Activated naive CD8-positive, alpha-beta T cell treated with anti-CD3 and anti-CD28 coated beads for 36 hours (primary cell): ENCODE measurements at places on chromosomes 16 and 17. TPM values are rescaled to one million over a fixed set of nuclear protein-coding genes. Genes with fewer than 3 reads are reported as not detected.

DNA sequence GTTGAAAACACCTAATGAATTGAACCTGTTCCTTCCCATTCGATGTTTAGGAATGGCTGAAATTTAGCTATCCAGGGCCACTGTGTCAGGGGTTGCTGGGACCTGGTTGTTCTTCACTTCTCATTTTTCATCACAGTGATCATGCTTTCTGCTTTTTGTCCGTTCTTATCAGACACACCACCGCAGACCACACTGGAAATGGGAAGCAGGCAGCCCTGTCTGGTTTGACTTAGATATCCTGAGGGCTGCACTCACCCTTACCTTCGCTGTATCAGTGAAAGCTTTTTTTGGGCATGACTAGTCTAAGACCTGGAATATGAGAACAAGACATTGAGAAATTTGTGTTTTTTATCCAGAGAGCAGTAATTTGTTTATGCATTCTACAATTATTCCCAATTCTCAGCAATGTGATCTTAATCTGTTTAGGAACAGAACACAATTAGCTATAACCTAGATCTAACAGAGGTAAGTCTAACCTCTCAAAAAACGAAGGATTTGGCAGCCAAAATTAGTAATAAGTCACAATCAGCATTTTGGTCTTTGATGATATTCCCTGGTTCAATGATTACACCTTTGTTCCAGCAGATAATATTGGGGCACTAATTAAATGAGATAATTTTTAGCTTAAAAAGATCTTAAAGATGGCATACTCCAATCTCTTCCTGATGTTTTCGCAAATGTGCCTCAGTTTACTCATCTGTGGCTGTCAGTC lies 126.0 kb upstream of the GOT2 start:
- no peaks in the 10 kb centered on the region for H3K4me1 ChIP-seq
- H3K27me3 ChIP-seq, result peaks cover 3% of the 10 kb centered on the region
- no peak overlapping the region for H3K4me3 ChIP-seq
- DNase-seq, result no peak

DNA sequence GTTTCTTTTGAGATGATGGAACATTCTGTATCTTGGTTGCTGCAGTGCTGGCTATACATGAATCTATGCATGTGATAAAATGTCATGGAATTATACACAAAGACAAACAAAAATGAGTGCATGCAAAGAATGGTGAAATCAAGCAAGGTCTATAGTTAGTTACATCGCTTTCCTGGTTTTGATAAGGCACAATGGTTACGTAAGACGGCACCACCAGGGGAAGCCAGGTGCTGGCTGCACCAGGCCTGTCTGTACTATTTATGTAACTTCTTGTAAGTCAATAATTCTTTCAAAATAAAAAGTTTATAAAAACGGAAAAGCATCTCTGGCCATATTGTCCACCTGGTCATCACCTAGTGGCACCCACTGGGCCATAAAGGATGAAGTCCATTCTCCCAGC lies 46.5 kb downstream of the ARHGAP27 start:
- no peak overlapping the region for H3K27ac ChIP-seq
- H3K27me3 ChIP-seq, result peaks cover 20% of the 10 kb centered on the region
- no peak for DNase-seq
- no peaks in the 10 kb centered on the region for H3K36me3 ChIP-seq

- H3K27ac ChIP-seq, result peak overlapping the region; percentile 60
- peak overlapping the region; percentile 37 for H3K4me3 ChIP-seq
- H3K36me3 ChIP-seq, result peaks cover 84% of the 10 kb centered on the region
- DNase-seq, result no peak
- H3K27me3 ChIP-seq, result no peaks in the 10 kb centered on the region
Observed at GRCh38 chr16:27321013-27321915, 7.5 kb downstream of the IL4R start.

- H3K36me3 ChIP-seq, result peaks cover 59% of the 10 kb centered on the region
- H3K27me3 ChIP-seq, result no peaks in the 10 kb centered on the region
- H3K27ac ChIP-seq, result peak overlapping the region; percentile 91
- peak overlapping the region; percentile 58 for H3K4me3 ChIP-seq
Observed at GRCh38 chr17:38897671-38898290, 27.6 kb upstream of the LASP1NB start.

DNA sequence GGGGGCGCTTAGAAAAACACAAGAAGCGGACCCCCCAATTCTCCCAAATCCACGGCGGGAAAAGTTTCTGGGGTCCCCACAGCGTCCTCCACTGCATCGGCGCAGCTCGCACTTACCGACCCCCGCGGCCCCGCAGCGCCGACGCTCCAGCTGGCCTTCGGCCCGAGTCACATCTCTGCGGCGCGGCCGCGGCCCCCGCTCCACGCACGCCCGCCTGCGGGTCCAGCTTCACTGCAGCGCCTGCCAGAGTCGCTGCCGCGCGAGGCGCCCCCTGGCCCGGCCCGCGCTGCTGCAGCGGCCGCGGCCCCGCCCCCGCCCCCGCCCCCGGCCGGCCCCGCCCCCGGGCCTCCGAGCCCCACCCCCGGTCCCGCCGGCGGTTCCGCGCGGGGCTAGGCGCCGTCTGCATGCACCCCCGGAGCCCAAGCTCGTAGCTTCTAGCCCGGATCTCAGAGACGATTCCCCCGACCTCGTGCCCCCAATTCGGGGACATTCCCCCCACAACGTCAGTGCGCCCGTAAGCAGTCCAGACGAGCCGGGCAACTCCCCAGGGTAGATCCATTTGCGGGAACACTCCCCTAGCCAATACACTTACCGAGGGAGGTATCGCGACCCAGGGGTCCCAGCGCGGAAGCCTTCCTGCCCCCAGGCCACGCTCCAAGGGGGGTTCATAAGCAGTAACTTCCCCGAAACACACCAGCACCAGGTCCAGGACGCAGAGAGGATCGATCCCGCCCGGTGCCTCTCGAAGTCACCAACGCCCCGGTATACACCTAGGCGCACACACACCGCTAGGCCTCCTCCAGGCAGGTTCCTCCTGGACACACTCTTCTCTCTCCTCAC lies at the start of gene GPRC5B:
Gene GPRC5B (minus strand): TSS at position 238 of the 840 bp plus-strand sequence. CDS start 12,003 bp downstream, outside the sequence.
- H3K4me1 ChIP-seq, result peaks cover 27% of the 10 kb centered on the region
- peak; percentile 43 for DNase-seq
- H3K4me3 ChIP-seq, result peak within 1 kb of the TSS; percentile 76

DNA sequence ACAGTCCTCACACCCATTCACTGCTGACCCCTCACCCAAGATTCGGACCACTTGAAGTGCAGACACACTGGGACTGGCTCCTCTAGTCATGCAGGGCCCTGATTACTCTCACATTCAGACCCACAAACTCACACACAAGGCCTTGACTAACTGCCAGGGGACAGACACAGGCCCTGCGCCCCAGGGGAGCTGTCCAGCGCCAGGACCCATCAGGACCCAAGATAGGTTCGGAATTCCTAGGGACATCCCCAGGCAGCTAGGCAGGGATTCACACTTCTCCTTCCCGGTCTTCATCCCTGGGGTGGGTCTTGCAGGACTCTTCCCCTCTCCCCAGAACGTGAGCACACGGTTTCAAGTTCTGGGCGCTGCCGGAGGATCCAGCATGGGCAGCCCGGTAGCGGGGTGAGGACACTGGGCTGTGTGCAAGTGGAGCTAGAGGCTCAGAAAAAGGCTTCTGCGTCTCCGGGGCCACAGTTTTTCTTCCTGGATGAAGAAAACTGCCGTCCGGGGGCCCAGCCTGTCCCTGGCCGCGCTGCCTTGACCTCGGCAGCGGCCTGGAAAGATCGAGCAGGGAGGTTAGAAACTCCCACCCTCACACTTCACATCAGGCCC lies 1.6 kb downstream of the SEZ6 start:
- H3K4me3 ChIP-seq, result no peak overlapping the region
- no peaks in the 10 kb centered on the region for H3K36me3 ChIP-seq

GRCh38 chr17:34556384-34556783 lies 23.0 kb upstream of the TMEM132E start:
- no peak overlapping the region for H3K4me3 ChIP-seq
- no peaks in the 10 kb centered on the region for H3K4me1 ChIP-seq
- DNase-seq, result no peak
- H3K27ac ChIP-seq, result no peak overlapping the region

DNA sequence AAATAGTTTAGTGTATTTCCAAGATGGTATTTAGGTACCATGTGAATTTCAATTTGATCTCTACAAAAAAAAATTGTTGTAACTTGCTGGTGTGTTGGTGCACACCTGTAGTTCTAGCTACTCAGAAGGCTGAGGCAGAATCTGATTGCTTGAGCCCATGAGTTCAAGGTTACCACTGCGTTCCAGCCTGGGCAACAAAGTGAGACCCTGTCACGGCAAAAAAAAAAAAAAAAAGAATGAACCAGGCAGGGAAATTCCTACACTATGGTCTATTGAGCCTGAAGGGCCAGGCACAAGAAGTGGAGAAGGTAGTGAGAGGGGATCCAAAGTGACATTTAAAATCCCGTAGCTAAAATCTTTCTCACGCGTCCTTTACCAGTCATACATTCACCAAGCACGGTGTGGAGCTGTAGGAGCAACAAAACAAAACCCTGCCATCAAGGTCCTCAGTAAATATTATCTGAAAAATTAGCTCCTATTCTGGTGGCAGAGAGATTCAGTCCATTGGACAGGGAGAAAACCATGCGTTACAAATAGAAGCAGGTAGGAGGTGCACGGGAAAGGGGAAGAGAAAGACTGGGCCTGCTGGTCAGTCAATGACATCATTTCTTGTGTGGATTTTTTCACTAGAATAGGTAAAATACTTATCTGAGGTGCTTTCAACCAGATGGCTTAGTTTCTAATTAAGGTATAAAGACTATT lies 27.3 kb downstream of the TXNDC11 start:
- no peak overlapping the region for H3K27ac ChIP-seq
- peaks cover 12% of the 10 kb centered on the region for H3K4me1 ChIP-seq

DNA sequence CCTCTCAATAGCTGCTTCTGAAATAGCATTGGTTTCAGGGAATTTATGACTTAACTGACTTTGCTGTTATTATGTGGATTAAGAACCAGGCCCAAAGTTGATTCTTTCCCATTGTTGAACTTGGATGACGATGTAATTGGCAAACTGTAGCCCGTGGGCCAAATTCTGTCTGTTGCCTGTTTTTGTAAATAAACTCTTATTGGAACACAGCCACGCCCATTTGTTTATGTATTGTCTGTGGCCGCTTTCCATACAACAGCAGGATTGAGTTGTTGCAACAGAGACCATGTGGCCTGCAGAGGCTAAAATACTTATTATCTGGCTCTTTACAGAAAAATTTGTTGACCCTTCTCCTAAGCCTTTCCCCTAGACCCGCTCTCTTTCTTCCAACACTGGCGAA lies 31.6 kb downstream of the NTN1 start:
- DNase-seq, result no peak
- no peak overlapping the region for H3K27ac ChIP-seq
- no peaks in the 10 kb centered on the region for H3K4me1 ChIP-seq
- no peaks in the 10 kb centered on the region for H3K36me3 ChIP-seq

DNA sequence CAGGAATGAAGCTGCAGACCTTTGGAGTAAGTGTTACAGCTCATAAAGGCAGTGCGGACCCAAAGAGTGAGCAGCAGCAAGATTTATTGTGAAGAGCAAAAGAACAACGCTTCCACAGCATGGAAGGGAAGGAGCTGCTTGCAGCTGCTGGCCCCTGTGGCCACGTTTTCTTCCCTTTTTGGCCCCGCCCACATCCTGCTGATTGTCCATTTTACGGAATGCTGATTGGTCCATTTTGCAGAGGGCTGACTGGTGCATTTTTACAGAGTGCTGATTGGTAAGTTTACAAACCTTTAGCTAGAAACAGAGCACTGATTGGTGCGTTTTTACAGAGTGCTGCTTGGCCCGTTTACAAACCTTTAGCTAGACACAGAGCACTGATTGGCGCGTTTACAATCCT lies 841.5 kb downstream of the CDH11 start:
- H3K27me3 ChIP-seq, result no peaks in the 10 kb centered on the region
- H3K27ac ChIP-seq, result no peak overlapping the region
- DNase-seq, result no peak
- no peaks in the 10 kb centered on the region for H3K36me3 ChIP-seq
- no peak overlapping the region for H3K4me3 ChIP-seq

The VTN gene
- total RNA-seq, result 0.35 TPM

The OTOP2 gene
- total RNA-seq, result not detected

The SLC16A13 gene
- total RNA-seq, result 5.2 TPM

The GCGR gene
- total RNA-seq, result not detected

The ITGB4 gene
- total RNA-seq, result 0.64 TPM

The GRAP gene
- 14.5 TPM for total RNA-seq

The CHMP6 gene
- total RNA-seq, result 23.8 TPM

The C17orf67 gene
- 1.5 TPM for total RNA-seq

The TMEM208 gene
- 46.5 TPM for total RNA-seq
